T-helper 17 cell (primary cell): ENCODE measurements at places on chromosomes 2 and 18. TPM values are rescaled to one million over a fixed set of nuclear protein-coding genes. Genes with fewer than 3 reads are reported as not detected.
A peak's percentile ranks its signal among the peaks of the same experiment; 100 is the strongest.

DNA sequence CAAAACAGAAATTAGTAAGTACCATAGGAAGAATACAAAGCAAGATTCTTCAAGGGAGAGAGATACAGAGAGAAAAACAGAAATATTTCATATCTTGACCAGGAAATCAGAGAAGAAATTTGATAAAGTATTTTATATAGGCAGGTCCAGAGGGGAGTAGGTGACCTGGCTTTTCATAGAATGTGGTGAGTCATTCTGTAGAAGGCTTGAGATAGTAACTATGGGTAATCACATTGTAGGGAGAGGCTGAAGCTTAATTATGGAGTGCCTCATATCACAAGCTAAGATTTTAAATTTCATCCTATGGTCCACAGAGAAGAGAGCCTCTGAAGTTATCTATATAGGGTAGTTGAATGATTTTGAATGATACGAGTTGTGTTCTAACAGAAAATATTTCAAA, 195.0 kb upstream of the CYRIA start:
- no peak overlapping the region for H3K27ac ChIP-seq
- no peaks in the 10 kb centered on the region for H3K27me3 ChIP-seq
- no peak overlapping the region for H3K4me3 ChIP-seq
- no peaks in the 10 kb centered on the region for H3K36me3 ChIP-seq
- no peaks in the 10 kb centered on the region for H3K4me1 ChIP-seq
- no peak for DNase-seq

- H3K36me3 ChIP-seq = no peaks in the 10 kb centered on the region
- no peak overlapping the region for H3K4me3 ChIP-seq
- H3K4me1 ChIP-seq = peaks cover 23% of the 10 kb centered on the region
- H3K27me3 ChIP-seq = no peaks in the 10 kb centered on the region
- H3K27ac ChIP-seq = peak overlapping the region; percentile 90
Measured at GRCh38 chr2:3244486-3244885, 133.1 kb downstream of the EIPR1 start.

DNA sequence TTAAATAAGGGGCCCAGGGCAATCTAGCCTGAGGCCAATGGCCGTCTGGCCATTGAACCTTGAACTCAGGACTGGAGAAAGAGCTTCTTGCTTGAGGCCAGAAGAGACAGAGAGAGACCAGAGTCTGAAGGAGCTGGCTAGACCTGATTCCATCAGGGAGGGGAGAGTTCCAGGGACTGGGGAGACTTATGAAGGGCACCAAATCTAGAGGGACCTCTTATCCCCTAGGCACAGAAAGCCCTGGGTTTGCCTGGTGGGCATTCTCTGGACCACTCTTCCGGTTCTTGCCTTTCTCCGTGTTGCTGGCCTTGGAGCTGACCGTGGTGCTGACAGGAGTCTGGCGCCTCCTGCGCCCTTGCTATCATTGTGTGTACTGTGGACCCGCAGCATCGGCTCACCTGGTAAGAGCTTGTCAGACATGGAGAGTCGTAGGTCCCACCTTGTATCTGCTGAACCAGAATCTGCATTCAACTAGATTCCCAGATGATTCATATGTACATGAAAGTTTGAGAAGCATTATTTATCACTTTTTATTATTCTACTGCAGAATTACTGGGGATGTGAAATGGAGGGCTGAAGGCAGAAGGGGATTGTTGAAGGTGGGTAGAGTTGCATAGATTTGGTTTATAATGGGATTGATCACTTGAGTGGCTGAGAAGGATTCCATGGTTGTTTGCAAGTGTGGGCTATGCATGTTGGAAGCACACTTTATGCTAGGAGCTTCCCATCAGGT, 4.3 kb upstream of the TRPM8 start:
- DNase-seq = no peak
- peaks cover 38% of the 10 kb centered on the region for H3K27me3 ChIP-seq

GRCh38 chr18:57475903-57476302, 40.7 kb downstream of the ONECUT2 start:
- no peak overlapping the region for H3K4me3 ChIP-seq
- peaks cover 52% of the 10 kb centered on the region for H3K27me3 ChIP-seq
- DNase-seq = no peak
- no peaks in the 10 kb centered on the region for H3K36me3 ChIP-seq

GRCh38 chr2:69222953-69223658, 163.9 kb downstream of the GFPT1 start:
- DNase-seq = no peak
- H3K27ac ChIP-seq = no peak overlapping the region
- peaks cover 66% of the 10 kb centered on the region for H3K27me3 ChIP-seq
- H3K36me3 ChIP-seq = peaks cover 4% of the 10 kb centered on the region

DNA sequence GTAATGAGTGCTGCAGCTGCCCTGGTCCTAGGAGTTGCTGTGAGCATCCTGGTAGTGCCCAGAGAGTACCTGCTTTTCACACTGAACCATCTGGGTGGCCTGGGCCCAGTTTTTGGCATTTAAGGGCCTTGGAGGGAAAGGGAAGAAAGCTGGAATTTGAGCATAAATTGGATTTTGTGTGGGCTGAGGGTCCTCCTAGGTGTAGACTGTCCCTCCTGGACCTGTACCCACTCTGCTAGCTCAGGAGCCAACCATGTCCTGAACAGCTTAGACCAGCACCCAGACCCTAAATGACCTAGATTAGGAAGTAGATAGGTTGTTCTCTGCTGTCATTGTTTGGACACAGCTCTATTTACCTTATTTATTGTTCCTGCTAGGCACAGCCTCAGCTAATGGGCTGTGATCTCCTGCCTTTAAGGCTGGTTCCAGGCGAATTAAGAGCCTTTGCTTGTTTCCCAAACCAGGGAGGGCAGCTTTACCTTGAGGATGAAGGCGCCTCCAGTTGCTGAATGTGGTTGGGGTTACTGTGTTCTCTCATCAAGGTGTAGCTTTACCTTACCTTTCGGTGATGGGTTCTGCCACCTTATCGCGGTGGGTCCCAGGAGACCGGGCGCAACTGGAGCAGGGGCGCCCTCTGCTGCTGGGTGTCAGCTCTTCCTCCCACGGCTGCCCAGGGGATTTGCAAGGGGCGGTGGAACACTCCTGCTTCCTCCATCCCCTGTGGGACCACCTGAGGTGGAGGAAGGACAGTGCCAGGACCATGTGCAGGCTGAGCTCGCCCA, 34.4 kb downstream of the ITGA6 start:
- H3K4me1 ChIP-seq = peaks cover 78% of the 10 kb centered on the region
- DNase-seq = peak; percentile 67
- peak overlapping the region; percentile 94 for H3K27ac ChIP-seq
- H3K4me3 ChIP-seq = peak overlapping the region; percentile 96
- H3K36me3 ChIP-seq = peaks cover 3% of the 10 kb centered on the region

DNA sequence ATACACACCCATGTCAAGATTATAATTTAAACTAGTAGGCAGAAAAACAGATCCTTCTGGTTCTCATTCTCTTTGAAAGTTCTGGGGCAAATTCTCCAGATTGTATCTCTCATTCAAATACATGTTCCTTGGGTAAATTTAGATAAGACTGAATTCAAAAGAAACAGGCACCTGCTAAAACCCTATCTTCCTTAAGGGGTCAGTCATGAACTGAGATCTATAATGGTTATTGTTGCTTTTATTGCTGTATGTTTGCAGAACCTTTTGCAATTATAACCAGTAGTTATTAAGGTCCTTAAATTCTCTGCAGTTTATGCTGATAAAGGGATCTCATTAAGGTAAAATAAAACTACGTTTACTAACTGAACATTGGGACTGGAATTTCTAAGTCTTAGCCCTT, 83.5 kb downstream of the MYO5B start:
- no peak overlapping the region for H3K27ac ChIP-seq
- no peak for DNase-seq
- H3K27me3 ChIP-seq = peaks cover 64% of the 10 kb centered on the region
- peaks cover 5% of the 10 kb centered on the region for H3K4me1 ChIP-seq
- H3K36me3 ChIP-seq = peaks cover 3% of the 10 kb centered on the region

GRCh38 chr2:18062892-18063291, 184.4 kb downstream of the KCNS3 start:
- H3K4me1 ChIP-seq = no peaks in the 10 kb centered on the region
- no peaks in the 10 kb centered on the region for H3K27me3 ChIP-seq
- H3K27ac ChIP-seq = no peak overlapping the region
- H3K36me3 ChIP-seq = no peaks in the 10 kb centered on the region

The ABHD1 gene
- 0.65 TPM for total RNA-seq

The NBEAL1 gene
- total RNA-seq = 11.5 TPM
